ENCODE measurements at places on chromosomes 13 and 19.

DNA sequence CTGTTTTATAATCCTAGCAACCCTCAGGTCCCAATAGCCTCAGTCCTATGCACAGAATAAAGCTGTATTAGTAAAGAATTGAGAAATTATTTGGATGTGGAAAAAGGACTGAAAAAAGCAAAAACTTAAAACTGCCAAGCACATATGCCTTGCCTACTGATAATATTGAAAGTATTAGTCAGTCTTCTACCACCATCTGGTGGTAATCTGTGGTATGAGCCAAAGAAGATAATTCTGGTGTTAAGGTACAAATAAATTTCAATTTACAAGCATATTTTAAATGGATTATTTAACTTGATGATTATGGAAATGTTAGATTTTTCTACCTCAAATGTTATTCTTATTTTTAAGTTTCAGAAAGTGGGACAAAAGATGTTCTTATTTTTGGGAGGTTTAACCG is 460.3 kb upstream of the KLHL1 start:
- DNase-seq = no peak

DNA sequence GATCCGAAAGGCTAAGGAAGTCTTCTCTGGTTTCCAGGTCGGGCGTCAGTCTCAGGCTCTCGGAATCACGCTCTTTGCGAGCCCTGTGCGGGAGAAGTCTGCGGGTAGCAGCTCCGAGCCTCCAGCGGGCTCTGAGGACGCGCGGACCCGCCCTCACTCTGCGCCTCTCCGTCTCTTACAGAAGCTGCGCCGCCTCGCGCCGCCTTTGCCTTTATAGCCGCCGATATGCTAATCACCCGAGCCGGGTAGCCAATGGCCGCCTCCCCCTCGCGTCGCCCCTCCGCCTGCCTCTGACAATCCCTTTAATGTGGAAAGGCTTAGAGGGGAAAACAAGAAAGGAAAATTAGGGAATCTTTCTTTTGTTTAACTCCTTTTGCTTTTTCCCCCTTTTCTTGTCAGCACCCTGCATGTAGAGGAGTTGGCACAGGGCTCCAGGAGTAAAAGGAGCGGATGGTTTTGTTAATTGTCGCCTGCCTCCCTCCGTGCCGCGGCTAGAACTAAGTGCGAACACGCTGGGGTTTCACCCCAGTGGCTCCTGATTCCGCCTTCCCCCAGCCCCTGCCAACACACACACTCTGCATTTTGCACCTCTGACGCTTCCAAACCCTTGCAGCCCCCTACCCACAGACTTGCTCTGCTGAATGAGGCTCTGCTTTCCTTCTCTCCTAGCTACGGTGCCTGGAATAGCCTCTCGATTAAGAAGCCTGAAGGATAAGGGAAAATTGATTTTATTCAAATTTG is at the start of gene PCDH8:
Gene PCDH8, minus strand, starts transcription at position 186 of the 741 bp plus-strand sequence. CDS start 204 bp downstream, outside the sequence.
- DNase-seq = no peak

DNA sequence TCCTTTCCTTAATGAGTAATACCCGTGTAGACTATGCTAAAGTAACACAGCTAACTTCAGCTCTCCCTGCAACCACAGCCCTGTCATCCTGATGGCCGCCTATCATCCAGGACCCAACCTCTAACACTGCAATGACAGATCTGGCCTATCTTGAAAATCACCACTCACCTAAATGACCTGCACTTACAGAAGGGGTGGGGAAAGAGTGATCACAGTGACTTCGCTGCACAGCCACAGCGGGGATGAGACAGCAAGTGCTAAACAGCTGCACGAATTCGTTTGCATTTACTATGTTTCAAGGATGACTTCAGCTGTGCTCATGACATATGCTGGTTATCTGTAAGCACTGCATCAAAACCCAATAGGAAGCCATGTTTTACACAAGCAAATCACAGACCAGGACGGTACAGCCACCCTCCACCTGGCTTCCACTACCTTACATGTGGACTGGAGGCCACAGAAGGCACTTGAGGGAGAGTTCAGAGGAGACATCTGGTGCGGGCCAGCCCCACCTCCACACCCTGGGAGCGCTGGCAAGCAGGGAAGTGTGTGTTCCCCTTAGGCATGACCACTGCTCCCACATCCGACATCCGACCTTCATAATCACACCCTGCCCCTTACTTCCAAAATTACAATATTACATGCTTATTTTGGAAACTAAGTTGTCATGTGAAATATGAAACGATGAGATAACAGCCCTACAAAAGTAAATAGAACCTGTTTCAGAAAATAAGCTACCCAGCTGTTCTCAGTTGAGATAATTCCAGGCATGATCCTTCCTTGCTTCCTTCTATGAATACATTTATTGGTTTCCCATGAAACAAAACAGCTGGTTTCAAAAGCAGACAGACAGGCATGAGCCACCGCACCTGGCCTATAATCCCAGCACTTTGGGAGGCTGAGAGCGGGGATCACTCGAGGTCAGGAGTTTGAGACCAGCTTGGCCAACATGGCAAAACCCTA is 95.7 kb downstream of the STK24 start:
- DNase-seq = no peak

DNA sequence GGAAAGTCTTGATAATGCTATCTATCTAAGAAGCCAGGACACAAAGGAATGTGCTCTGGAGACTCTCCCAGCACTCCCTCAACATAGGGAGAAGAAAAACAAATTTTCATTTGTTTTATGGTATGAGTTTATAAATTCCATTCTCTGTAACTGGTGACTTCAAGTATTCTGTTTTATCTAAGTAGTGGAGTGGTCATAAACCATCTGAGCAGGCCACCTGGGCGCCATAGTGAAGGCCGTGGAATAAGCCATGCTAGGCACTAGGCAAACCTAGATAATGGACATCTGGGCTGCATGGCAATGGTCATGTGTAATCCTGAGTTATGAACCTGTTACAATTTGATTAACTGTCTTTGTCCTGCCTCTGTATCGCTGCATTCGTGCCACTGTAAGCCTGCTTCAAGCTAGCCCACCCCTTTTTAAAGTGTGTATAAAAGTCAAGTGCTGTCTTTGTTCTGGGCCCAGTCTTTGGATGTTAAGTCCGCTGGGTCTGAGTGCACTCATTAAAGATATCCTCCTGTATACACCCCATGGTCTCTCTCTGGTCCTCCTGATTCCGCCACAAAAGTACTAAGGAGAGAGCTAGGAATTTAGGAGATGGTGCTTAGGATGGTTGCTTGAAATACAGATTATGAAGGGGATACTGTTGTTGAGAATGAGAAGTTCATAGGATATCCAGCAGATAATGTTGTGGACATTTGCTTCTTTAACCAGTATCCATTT is 13.2 kb downstream of the GTF2F2 start:
- no peak for DNase-seq

DNA sequence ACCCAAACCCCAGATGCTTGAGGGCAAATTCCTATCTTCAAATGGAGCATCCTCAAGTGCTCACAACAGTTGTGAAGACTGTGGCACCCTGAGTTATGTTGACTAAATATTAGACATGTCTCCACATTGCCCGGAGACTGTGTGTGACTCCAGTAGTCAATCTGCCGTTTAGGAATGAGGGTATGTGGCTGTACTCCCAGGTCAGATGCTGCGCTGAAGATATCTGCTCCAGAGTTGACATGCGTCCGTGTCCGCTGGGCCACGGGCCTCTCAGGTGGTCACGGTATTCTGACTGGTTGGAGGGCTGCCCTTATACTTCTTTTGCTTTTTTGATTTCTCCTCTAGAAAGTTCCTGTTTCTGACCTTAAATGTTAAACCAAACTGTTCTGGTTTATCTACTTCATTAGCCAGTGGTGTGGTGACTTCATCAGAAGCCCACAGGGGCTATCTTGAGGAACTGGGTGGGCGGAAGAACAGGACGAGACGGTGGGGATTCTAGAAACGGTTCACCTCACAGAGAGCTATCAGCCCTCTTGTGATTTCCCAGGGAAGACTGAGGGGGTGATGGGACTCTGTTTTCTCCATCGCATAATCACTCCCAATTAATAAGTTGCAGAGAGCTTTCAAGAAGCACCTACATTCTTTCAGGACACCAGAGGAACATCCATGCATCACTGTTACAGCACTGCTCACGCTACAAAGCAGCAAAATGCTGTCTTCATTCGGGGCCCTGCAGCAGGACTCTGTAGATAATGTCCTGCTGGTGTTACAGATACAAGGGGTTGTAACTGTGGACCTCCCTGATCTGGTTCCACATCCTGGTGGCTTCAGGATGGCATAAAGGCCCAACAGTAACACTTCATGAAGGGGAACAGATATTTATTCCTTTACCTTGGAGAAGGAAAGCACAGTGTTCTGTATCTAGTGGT is 1.3 kb upstream of the LCP1 start:
- no peak for DNase-seq

- DNase-seq = no peak
These were observed 212.2 kb upstream of the HTR2A start for GRCh38 chr13:47109028-47109427.

- DNase-seq = no peak
These were observed 93.4 kb downstream of the ABCC4 start for GRCh38 chr13:95207769-95208366.

DNA sequence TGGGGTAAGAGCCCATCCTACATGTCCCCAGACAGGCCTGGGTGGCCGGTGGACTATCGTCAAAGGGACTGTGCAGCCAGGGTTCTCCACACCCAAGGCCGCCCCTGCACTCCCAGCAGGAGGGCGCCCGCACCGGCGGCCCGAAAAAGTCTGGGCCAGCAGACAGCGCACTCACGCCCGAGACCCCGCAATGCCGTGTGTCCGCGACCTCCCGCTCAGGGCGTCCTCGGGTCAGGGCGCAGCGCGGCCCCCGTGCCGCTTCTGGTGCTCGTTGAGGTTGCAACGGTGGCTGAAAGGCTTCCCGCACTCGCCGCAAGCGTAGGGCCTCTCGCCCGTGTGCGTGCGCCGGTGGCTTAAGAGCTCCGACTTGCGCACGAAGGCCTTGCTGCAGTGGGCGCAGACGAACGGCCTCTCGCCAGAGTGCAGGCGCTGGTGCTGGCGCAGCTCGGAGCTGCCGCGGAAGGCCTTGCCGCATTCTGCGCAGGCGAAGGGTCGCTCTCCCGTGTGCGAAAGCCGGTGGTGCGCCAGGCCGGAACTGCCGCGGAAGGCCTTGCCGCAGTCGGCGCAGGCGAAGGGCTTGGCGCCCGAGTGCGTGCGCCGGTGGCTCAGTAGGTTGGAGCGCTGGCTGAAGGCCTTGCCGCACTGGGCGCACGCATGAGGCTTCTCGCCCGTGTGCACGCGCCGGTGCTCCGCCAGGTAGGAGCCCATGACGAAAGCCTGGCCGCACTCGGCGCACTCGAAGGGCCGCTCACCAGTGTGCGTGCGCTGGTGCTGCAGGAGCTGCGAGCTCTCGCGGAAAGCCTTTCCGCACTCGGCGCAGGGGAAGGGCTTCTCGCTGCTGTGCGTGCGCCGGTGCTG is 2.8 kb upstream of the A1BG start:
- DNase-seq = no peak

- no peak for DNase-seq
These were observed 667 bp downstream of the ZNF878 start for GRCh38 chr19:12052091-12052496.

DNA sequence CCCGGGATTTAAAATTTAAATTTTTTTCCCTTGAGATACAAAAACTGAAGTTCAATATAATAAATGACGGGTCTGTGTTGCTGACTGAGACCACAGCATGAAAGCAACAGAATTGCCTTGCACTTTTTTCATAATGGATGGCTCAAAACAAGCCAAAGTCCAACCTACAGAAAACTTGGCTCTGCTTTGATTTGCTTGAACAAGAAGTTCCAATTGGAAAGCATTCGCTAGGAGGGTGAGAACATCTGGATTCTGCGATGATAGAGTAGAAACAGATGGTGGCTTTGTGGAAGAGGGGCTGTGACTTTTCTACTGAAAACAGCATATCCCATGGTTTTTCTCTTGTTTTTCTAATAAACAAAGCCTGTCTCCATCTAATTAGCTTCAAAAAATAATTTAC is 46.4 kb downstream of the THSD1 start:
- DNase-seq = no peak

DNA sequence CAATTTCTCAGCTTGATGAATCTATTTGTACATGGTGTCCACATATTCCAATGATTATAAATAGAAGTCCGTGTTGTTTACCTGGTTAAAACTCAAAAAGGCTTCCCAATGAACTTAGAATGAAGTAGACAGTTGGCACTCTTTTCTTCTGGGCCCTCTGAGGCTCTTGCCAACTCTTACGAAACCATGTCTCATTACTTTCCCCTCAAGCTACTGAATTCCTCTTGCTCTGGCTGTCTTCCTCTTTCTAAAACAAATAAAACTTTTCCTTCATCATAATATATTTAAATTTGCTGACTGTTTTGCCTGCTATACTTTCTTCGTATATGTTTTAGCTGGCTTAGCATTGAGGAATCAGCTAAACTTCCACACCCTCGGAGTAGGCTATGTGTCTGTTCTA is 139.7 kb downstream of the SLITRK6 start:
- no peak for DNase-seq

GRCh38 chr13:46062185-46062584 is 9.6 kb upstream of the ZC3H13 start:
- no peak for DNase-seq

- DNase-seq = no peak
These were observed 218.8 kb downstream of the FGF9 start for GRCh38 chr13:21889651-21890050.
